ENCODE measurements at places on chromosomes 6 and 20. TPM values are rescaled to one million over a fixed set of nuclear protein-coding genes. Genes with fewer than 3 reads are reported as not detected.

- no peak for DNase-seq
Observed at GRCh38 chr6:98838032-98838431, 3.7 kb downstream of the POU3F2 start.

GRCh38 chr6:37632989-37633550 lies 64.6 kb downstream of the MDGA1 start:
- no peak for DNase-seq

DNA sequence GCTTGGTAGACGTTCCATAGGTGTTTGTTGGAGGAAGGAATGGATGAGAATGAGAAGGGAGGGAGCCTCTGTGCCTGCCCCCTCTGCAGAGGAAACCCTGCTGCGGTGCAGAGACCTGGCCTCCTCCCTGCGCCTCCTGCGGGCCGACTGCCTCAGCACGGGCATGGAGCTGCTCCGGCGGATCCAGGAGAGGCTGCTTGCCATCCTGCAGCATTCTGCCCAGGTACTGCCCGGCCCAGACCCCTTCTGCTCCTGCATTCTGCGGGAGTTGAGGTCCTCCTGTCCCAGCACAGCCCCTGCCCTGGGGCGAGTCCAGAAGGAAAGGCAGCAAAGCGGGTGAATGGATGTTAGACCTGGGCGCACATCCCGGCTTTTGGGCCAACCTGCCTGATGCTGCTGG lies 6.1 kb downstream of the DNPH1 start:
- DNase-seq = no peak

The SCRT2 gene
- not detected for total RNA-seq

DNA sequence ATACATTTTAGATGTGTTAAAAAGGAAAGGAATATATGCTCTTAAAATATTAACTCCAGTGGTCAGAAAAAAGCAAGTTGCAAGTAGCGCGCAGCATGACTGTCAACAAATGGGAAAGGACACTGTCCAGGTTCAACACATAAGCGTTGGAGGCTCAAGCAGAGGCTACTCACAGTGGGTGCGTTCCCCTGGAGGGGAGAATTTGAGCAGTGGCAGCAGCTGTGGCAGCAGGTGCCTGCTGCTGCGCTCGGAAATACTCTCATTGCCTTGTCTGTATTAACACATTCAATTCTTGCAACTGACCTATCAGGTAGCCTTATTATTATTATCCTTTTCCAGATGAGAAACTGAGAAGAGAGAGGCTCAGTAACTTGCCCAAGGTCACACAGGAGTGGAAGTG lies 21.9 kb upstream of the CCN6 start:
- no peak for DNase-seq

GRCh38 chr20:12327205-12327604 lies 409.5 kb downstream of the BTBD3 start:
- DNase-seq = no peak

DNA sequence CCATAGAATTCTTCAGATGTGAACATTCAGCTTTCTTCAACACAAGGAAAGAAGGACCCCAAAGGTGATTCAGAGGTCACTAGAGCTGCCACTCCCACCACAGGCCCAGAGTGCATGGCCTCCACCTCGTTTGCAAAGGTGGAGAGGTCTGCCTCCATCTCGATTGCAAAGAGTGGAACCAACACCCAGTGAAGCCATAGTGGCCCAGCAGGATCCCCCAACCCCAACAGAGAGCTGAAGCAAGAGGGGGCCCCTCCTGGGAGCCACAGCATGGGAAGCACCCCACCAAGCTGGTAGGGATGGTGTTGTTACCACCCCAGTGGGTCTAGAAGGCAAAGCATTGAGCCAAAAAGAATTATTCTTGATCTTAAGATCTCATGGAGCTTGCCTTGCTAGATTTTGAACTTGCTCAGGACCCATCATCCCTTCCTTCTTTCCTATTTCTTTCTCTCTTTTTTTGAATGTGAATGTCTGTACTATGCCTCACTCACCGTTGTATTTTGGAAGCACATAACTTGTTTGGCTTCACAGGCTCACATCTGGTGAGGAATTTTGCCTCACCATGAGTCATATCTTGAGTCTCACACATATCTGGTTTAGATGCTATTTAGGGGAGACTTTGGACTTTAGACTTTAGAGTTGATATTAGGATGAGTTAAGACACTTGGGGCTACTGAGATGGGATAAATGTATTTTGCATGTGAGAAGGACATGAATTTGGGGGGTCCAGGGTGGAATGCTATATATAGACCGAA lies 119.2 kb downstream of the ANKRD60 start:
- no peak for DNase-seq

- DNase-seq = no peak
Observed at GRCh38 chr20:17627101-17627955, 54.7 kb downstream of the RRBP1 start.

DNA sequence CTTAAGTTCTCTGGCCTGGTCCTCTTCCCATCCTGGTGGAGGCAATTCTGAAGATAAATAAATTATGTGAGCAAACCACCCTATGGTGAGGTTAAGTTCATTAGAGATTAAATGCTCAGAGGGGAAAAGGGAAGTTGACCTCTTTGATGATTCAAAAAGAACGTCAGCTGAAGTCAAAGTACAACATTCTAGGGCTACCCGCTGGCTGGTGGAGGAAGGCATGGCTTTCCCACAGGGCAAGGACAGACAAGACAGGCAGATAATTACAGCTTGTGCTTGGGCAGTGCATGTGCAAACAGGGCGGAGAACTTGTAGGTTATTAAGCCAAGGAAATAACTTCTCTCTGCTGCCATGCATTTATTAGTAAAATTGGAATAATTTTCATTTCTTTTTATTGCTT lies 91.0 kb upstream of the SLC24A3 start:
- no peak for DNase-seq

- DNase-seq = no peak
Observed at GRCh38 chr6:139474145-139475108, 100.0 kb upstream of the CITED2 start.

The CCN5 gene
- total RNA-seq = not detected

DNA sequence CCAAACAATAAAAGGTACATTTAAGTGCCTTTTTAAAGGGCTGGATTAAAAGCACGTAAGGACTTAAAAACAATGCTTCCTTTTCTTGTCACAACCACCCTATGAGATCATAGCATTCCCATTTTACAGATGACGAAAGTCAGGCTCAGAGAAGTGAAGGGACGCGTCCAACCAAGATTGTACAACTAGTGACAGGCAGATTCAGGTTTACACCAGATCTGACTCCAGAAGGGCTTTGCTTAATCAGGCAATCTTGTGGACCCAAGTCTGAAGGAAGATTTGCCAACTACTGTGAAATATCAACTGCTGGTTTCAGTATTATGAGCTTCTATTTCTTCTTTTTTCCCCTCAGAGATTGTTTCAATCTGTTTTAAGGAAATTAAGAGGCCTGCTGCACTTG lies 877 bp downstream of the ENPP4 start:
- no peak for DNase-seq

The NT5E gene
- total RNA-seq = 5.8 TPM

DNA sequence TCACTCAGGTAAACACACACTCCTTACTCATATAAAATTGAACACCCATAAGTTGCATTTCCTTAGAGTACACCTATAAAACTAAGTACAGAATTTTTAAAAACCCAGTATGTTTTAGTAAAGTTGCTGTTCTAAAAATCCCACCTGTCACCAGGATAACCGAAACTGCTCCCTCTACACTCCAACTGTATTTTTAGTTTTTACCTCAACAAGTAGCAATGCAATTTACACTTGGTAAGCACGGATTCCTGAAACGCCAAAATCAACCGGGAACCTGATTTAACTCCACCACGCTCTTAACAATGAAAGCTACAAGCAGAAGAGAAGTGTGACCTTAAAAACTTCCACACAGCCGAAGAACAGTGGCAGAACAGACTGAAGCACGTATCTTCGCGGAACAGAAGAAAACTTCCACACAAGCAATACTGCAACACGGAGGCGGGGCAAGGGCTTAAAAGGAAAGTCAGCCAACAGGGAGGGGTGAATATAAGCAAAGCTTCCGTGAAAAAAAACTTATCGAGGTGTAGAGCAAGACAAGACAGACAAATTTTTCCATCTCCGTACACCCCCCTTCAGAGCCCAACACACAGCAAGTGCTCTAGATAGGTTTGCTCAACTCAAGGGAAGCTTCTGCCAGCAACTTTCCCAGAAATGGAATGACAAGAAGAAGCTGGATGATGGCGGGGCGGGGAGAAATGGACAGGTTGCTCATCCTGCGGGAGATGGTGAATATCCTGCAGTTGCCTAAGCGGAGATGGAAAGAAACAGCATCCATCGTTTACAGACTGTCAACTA lies 1.4 kb downstream of the STAU1 start:
- DNase-seq = no peak

The PPP1R14C gene
- 0.32 TPM for total RNA-seq

- no peak for DNase-seq
Observed at GRCh38 chr6:48111575-48111974, 578 bp upstream of the PTCHD4 start.

GRCh38 chr6:156691018-156691417 lies 86.2 kb upstream of the ARID1B start:
- no peak for DNase-seq

- DNase-seq = no peak
Observed at GRCh38 chr20:59938696-59939051, 1.4 kb downstream of the PPP1R3D start.

- peak; percentile 72 for DNase-seq
Observed at GRCh38 chr6:43644940-43645612, at the start of gene RSPH9. RSPH9 (plus strand) TSS chr6:43645036; CDS start chr6:43645099, 63 bp downstream.

DNA sequence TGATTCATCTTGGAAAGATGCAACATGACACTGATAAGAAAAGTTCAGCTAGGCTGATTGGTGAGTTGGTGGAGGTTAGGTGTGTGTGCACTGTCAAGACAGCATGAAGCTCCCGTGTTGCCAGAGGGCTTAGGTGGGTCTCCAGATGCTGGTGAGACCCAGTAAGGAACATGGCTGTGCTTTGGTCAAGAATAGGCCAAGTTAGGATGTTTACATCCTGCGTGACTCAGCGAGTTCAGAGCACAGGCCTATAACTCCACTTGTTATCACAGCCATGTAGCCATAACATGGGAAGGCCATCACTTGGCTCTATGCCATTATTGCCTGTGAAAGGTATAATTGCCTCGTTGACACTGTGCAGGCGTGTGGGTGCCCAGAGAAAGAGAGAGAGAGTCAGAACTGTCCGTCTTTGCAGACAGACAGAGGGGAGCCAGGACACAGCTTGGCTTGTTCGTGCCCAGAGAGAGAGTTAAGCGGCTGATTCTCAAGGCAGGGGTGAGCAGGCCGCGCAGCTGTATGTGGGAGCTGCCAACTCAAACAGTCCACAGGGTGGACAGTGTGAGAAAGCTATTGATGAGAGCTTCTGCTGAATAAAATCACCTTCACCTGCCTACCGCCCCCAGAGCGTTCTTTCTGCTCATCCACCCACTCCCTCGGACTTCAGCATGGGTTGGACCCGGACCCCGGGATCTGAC lies 43.5 kb downstream of the OR2B6 start:
- DNase-seq = no peak

DNA sequence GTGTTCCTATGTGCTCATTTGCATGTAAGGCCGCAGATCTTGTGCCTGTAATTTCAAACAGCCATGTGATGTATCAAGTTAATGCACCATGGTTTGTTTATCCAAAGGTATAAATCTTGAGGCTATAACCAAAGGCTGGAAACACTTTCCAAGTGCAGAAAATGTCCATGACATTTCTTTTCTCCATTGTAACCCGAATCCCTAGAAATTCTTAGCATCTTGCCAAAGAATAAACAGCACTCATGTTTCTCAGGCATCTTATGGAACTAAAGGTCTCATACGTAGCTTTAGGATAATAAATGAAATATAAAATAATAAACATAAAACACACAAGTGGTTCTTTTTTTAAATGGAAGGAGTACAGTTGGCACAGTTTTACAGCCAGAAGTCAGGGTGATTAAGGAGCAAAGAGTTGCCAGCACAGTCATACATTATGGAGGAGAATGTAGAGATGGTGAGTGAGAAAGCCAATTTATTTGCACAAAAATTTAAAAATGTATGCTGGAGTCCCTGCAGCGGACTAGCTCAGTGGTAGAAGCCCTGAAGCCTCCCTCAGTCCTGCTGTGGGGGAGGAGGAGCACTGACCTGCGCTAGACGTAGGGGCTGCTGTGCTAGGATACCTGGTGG lies 18.0 kb downstream of the CDH26 start:
- no peak for DNase-seq

All from activated B cell treated with CpG ODN at 0.5 μM for 24 hours (primary cell).